RCC 7860 (cell line): ENCODE measurements at places on chromosomes 2 and 18.

- no peak for DNase-seq
Measured at GRCh38 chr2:150876251-150876950, 385.3 kb downstream of the RBM43 start.

DNA sequence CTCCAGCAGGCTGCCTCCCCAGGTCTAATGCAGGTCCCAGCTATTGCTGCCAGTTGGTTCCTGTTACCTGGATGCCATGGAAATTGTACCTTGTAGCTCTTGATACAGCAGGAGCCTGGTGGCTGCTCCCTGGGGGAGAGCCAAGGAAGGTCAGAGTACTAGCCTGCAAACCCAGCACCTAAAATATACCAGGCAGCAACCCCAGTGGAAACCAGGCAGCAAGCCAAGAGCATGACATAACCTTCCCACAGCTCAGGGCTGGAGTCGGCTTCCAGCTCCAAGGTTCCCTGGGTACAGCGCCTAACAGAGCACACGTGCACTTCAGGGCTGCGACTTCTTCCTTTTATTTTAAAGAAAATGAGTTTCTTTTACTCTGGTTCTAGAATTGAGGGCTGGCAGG is 30.3 kb downstream of the TNP1 start:
- DNase-seq = no peak

- DNase-seq = no peak
Measured at GRCh38 chr18:76274468-76275289, 220.4 kb downstream of the ZNF516 start.

GRCh38 chr2:99822474-99823207 is 319.7 kb downstream of the AFF3 start:
- DNase-seq = no peak

DNA sequence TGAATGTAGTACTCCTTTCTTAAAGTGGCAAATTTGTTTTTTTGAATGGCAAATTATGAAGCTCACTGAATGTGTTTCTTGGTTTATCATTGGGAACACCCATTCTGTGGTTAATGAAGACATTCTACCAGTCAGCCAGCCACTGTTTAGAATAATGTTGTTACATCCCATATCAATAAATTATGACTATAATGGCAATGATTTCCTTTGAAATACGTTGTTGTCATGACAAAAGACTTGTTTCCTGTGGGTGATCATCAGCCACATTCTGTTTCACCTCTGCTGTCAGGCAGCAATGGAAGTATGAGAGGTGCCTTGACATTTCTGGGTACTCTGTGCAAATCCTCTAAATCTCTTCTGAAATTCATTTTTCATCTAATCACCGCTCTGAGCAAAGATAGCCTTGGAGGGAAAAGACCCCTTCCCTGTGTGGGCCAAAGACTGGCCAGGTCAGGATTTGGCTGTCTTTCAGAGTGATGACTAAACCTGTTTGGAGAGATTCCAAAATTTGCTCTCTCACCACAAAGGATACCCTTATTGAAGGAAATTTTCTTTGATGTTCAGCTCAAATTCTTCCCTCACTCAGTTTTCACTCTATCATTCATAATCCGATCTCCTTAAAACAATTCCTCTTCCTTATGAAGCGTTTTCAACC is 869.2 kb downstream of the BCL11A start:
- no peak for DNase-seq

- DNase-seq = peak; percentile 62
Measured at GRCh38 chr18:67417864-67418523, 98.5 kb downstream of the DSEL start.

- DNase-seq = no peak
Measured at GRCh38 chr2:33763671-33764310, 164.7 kb upstream of the FAM98A start.

GRCh38 chr2:1815053-1815452 is 70.7 kb upstream of the PXDN start:
- no peak for DNase-seq

DNA sequence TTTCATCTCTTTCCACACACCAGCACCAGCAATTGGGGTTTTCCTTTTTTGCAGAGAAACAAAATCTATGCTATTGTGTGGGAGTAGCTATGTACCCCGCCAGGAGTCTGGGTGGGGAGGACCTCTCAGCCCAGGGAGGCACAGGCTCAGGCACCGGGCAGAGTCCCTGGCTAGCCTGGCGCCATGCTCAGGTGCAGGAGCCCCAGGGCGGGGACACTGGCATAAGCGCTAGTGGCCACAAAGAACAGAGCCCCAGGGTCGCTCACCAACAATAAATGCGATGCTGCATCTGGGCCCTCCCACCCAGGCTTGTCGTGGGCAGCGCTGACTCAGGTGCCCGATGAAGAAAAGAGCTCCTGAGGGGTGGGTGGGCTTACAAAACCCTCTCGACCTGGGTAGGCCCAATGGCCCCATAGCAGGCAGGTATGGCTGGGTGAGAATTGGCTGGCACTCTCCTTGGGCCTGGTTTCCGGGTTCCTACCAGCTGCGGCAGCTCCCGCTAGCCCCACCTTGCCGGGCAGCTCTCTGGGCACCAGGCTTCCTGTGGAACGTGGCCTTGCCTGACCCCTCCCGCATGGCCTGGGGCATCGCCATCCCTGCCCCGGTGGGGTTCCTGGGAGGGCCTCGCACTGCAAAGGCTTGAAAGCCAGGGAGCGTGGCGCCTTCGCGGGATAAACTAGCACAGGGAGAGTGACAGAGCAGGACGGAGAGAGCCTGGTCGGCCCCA is 31.8 kb upstream of the COL6A3 start:
- no peak for DNase-seq

DNA sequence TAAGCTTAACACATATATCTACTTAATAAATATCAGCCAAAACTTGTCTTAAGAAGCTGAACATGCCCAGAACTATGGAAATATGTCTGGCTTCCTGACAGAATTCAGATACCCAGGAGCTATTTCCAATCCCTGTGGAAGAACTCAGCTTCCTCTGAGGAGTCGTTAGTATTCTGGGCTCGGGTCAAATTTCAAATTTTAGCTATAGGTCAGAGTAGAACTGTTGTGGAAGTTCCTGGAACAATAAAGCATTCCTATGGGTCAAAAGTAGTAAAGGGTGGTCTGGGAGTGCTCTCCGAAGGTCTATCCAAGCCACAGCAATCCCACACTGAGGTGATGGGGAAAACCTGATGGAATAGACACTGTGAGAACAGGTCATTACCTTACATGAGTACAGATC is 342.7 kb upstream of the CHST9 start:
- DNase-seq = no peak

DNA sequence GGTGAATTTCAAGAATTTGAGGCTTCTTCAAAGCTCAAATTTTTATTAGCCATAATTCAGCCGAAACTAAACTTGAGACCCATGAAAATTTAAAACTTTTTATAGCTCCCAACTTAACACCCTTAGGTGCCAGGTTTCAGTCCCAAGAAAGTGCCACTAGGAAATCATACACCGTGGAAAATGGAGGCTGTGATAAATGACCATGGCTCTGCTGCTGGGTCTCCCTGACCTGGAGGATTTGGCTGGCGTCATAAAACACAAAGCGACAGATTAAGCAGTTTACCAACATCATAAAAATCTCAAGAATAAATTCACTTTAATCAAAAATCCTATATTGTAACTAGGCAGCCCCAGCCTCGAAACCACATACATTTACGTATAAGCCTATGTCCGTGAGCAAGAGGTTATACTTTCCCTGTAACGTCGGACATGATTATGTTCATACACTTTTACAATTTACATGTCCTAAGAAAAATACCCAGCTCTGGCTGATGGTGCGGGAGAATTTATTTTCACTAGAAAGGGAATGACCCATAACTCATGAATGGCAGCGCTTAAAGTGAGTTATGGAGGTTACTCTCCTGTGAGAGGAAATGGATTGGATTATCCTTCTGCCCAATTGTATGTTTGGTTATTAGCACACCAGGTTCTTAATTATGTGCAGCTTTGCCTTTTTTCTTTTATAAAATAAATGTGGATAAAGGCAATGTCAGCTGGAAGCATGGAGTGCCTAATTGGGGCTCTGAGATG is 329.4 kb downstream of the AGPS start:
- DNase-seq = no peak

DNA sequence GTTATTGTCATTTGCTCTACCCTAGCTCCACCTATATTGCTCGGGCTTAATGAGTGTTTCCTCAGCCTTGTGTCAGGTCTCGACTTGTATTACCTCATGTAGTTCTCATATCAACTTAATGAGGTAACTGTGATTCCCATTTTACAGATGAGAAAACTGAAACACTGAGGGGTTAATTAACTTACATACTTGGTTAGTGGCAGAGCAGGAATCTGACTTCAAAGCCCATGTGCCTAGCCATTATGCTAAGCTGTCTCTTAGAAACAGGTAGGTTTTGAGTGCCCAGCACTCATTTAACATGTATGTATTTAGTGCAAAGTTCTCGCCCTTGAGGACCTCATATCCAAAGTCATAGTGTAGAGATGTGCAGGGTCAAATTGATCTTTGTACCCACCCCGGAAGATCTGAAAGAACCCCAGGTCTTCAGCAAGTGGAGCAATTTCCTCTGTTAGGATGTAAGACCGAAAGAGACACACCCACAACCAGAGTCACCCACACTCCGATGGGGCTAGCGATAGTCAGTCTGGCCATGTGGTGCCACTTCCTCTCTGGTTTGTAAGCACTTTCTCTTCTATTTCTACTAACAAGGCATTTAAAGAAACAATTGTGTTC is 121.0 kb upstream of the SLC39A10 start:
- no peak for DNase-seq

- DNase-seq = no peak
Measured at GRCh38 chr2:231922311-231923009, 3.7 kb downstream of the NPPC start.

GRCh38 chr2:241897231-241897916 is 27.8 kb downstream of the RTP5 start:
- DNase-seq = no peak

DNA sequence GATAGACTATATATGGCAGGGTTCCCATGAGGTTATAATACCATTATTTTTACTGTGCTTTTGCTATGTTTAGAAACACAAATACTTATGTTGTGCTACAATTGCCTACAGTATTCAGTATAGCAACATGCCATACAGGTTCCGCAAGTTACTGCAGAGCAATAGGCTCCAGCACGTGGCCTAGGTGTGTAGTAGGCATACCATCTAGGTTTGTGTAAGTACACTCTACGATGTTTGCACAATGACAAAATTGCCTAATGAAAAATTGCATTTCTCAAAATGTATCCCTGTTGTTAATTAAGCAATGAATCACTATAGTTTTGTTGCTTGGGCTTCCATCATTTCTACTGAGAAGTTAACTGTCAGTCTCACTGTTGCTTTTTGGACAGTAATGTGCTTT is 9.8 kb downstream of the CD302 start:
- no peak for DNase-seq

DNA sequence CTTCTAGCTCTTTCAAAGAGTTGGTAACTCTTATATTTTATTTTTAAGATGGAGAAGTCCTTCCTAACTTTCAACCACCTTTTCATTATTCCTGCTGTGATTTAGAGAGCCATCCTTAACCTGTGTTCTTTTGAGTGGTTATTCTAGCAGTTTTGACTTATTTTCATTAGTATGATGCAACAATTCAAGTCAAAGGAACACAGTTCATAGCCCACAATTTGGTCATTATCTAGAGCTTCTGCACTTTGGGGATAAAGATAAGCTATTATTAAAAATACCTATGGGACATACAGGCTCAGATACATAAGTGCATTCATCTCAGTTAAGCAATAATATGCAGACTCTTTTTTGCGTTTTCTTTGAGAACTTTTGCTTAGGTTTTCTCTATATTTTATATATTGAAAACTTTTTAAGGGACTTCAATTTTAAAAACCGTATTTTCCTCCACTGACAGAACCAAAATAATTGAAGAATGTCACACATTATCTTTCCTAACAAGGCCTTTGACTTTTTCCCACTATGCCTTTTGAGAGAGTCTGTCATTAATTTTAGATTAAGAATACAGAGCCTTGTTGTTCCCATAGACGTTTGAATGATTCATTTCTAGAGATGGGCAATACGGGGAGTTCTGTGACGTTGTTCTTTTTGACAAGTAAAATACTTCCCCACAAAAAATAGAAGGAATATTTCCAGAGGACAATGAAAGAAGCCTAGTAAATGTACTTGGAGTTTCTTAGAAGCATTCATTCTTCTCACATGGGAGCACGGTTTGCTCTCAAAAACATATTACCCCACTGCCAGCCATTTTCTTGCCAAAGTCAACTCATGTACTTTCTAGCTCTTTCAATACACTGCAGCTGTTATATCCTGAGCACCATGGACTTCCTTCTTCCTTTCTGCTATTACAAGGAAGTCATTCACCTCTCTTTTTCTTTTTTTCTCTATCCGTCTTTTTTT is 42.9 kb upstream of the RASGRP3 start:
- no peak for DNase-seq

DNA sequence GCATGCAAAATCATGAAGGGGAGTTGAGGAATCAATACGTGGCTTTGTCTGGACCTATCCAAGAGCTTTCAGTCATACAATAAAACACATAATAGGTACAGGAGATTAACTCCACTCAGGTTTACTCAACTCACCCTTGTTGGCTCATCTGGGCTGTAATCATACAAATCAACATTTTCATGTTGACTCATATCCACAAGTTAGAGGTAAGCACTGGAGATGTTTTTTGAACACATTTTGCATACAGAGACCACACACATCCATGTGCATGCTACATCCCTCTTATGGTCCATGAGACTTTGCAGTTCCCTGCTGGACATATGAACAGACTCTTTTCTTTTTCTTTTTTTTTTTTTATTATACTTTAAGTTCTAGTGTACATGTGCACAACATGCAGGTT is 336.9 kb upstream of the PIK3C3 start:
- no peak for DNase-seq

- DNase-seq = no peak
Measured at GRCh38 chr2:165897726-165898125, 55.9 kb downstream of the TTC21B start.

DNA sequence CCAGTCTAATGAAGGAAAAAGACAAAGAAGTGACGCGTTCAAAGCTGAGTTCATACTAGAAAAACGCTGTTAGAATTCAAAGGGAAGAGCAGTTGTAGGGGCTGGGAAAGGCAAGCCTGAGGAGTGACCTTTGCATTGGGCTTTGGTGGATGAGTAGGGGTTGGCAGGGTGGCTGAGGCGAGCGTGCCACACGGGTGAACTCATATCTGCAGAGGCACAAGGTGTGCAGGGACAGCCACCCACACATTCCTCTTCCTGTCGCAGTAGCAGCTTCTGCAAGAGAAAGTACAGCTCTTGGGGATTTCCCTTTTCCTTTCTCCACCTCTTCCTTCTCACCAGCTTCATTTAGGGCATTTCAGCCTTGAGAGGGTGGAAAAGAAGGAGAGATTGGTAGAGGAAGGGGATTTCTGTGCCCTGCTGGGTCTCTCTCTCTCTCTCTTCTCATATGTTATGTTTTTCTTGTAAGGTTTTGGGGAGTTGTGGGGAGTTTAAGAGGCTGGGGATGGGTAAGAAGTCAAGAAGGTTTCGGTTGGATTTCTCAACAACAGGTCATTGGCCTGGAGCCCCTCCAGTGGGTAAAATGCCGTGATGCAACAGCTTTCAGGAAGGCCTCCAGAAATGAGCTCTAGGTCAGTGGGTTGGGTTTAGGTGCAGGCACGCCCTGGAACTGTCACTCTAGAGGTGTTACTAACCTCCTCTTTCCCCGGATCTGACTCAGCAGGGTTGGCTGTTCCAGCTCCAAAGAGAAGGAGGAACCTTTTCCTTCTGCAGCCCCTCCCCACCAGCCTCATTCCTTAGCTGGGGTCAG is 40.1 kb downstream of the ODC1 start:
- DNase-seq = peak; percentile 98

GRCh38 chr18:74609535-74609934 is 11.9 kb downstream of the ZNF407 start:
- peak; percentile 51 for DNase-seq
